ENCODE measurements at places on chromosomes 2 and 18.

- no peak for DNase-seq
Observed at GRCh38 chr2:28644760-28645159, 106.9 kb upstream of the PPP1CB start.

DNA sequence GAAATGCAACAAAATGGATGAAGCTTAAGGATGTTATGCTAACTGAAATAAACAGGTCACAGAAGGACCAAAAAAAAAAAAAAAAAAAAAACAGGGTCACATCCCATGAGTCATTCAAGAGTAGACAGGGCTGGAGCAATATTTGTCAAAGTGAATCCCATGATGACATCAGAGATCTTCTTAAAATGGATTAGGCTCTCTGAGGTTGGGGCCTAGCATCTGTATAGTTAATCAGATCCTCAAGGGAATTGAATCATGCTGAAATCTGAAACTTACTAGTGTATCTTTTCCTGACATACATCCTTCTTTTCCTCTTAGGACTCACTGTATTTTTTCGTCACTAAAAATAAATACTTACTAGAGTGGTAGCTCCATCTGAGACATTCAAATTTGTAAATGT, 380.6 kb upstream of the NXPH2 start:
- DNase-seq = no peak

DNA sequence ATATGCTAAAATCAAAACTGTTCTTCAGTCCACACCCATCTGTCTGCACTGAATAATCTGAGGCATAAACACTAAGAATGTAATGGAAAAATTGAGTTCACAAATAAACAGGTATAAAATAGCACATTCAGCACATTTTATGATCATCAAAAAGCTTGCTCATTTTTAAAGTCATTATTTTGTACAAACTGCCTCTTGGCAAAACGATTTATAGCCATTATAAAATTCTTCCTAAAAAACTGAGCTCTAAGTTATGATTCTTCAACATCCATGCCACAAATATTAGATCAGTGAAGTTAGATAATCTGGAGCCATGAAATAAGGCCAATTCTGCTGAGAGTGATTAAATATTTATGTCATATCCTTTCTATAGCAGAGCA, 233.5 kb downstream of the DYM start:
- DNase-seq = no peak

DNA sequence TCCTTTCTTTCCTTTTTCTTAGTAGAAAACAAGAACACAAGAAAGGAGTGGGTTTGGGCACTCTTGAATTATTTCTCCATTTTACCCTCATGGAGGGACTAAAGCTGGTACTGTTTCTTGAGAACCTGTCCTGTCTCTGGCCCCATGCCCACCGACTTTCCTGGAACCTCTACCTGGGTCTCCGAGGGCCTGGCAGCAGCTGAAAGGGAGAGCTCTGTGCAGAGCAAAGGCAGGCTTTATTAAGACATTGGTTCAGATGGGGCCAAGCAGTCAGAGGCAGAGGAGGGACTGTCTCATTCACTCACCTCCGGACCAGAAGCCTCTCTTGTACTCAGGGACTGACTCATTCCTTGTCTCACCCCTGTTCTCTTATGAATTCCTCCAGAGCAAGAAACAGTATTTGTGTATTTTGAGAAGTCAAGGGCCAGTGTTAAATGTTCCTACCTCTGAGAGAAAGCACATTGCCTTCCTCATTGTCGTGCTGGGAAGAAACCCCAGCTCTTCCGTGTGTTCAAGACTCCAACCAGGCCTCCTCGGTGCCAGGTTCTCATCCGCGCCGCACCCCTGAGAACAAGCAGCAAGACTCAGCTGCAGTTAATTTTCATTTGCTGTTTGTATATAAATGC, 201.9 kb upstream of the NT5C1B start:
- DNase-seq = no peak

GRCh38 chr2:172953970-172954852, 121.4 kb upstream of the MAP3K20 start:
- DNase-seq = no peak

DNA sequence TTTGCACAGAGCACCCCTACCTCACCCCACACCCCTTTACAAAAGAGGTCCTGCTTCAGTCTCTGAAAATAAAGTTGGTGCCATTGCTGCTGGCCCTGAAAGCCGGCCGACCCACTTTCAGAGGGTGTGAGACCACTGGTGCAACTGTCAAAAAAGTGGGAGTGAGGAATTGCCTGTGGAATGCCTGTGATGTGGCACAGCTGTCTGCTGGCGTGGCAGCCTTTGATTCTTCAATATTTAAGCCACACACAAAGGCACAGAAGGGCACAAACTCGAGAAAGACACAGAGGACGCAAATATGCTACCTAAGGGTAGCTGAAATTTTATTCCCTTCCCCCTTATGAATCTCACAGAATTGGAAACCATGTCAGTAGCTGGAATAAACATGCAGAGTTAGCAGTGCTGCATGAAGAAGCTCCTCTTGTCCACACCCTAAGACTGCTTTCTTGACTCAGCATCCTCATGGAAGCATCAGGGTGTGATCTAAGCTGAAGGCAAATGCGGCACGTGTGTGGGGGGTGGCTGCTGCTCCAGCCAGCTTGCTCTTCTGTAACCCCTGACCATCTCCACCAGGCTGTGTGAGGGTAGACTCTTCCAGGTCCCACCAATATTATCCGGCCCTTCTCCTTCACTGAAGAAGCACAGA, 92.3 kb downstream of the CELF4 start:
- DNase-seq = no peak

- no peak for DNase-seq
Observed at GRCh38 chr18:58682429-58683069, 11.3 kb downstream of the MALT1 start.

DNA sequence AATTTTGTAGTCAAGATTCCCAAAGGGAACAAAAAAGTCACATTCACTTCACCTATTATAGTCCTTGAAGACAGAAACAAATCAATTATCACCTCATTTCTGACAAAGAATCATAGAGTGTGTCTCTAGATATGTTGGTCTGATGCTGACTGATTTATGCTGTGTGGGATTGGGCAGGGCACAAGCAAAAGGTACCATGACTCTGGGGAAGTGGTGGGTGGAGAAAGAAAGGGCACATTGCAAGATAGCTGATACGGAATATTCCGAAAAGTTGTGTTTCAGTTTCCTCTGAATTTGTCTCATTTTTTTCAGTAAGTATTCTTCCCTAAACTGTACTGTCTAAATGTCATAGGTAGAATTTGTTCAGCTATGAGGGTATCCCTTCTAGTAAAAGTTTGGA, 268.0 kb downstream of the MREG start:
- no peak for DNase-seq

- DNase-seq = no peak
Observed at GRCh38 chr2:128311216-128311754, 7.4 kb downstream of the HS6ST1 start.

DNA sequence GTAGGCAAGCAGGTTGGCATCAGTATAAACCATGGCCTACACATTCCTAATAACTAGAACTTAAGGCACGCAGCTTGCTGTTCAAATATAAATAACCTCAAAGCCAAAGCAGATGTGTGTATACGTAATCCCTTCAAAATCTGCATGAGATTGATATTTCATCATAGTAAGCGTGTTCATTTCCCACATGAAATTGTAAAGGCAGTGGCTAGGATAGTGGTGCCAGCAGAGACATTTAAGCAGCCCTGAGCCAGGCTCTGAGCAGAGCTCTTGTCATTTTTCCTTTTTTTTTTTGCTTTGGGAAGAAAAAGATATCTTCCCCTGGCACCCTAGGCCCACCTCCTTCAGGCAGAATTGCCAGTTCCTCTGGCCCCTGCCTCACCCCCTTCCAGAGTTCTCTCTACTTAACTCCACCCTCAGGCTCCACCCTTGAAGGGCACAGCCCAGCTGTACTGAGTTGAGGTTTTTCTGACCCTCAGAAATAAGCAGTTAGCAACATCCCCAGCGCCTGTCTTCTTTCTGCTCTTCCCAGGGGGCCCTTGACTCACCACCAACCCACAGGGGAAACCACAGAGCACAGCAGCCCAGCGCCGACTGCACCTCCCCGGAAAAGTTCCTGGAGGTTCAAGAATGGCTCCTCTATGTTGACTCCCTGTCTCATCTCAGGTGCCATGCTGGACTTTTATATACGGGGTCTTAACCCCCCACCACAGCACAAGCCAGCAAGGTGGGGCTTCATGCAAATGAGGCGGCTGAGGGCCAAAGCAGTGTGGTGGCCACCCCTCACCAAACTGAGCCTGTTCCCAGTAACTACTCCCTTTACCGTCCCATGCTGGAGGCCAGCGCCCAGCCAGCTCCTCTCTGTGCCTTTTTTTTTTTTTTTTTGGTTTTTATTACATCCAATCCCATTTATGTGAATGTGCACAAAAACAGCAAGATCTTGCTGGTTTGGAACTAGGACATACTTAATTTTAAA, 84.7 kb downstream of the EHD3 start:
- no peak for DNase-seq

GRCh38 chr2:54957321-54957999, 92.8 kb downstream of the RTN4 start:
- no peak for DNase-seq

GRCh38 chr2:219949053-219949452, 321.6 kb downstream of the SLC4A3 start:
- DNase-seq = no peak

GRCh38 chr2:130231656-130232055, 33.4 kb upstream of the TUBA3E start:
- no peak for DNase-seq
